Esophagus squamous epithelium (tissue), 5 donors: ENCODE measurements at places on chromosomes 1 and 21.

DNA sequence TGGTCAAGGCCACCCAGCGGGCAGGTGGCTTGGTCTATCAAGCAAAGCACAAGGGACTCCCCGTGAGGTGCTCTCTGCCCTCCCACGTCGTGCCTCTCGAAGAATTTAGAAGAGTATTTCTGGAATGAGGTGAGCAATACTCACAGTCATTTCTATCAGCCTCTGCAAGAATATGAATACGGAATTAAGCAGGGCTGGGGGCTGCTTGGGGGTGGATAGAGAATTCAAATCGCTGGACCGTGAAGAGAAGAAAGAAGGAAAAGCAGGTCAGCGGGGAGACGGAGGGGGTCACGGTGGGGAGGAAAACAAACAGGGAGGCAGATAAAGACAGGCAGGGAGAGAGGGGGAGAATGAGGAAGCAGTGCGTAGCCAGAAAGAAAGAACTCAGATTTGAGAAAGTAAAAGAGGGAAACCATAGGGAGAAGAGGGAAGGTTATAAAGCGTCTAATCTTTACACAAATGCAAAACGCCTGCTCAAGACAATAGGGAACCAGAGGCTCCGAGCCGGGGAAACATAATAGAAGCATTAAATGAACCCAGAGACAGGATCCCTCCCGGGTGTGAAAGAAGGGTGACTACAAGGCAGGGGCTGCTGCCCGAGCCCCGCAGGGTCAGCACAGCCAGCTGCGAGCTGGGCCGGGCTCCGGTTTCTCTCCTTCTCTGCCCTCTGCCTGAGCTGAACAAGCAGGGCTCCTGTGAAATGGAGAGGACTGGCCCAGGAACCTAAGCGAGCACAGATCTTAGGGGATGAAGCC is 2.1 kb upstream of the EDN2 start:
- no peak for DNase-seq

DNA sequence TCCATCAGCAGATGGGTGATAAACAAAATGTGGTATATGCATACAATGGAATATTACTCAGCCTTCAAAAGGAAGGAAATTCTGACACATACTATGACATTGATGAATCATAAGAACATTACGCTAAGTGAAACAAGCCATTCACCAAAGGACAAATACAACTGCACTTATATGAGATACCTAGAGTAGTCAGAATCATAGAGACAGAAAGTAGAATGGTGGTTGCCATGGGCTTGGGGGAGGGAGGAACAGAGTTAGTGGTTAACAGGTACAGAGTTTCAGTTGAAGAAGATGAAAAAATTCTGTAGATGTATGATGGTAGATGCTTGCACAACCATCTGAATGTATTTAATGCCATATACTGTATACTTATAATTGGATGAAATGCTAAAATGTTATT is 39.1 kb upstream of the KCNK2 start:
- no peak for DNase-seq

GRCh38 chr1:182380199-182380598 is 11.4 kb downstream of the GLUL start:
- no peak for DNase-seq

DNA sequence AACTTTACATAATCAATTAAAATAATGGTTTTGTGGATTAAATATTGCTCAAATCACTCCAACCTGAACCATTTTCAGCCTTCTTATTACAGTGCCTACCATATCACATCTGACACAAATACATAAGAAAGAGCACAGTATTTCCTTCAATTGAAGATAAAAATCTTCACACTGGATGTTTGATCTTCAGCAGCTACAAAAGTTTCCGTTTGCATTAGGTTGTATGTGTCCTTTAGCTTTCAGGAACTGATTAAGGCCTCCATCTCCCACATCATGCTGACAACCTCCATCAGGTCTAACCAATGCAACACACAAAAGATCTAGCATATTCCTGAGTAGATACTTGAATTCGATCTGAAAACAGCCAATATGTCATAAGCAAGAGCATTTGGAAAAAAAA is 195.1 kb upstream of the NR5A2 start:
- no peak for DNase-seq

GRCh38 chr21:25371841-25372425 is 235.3 kb downstream of the MRPL39 start:
- no peak for DNase-seq

DNA sequence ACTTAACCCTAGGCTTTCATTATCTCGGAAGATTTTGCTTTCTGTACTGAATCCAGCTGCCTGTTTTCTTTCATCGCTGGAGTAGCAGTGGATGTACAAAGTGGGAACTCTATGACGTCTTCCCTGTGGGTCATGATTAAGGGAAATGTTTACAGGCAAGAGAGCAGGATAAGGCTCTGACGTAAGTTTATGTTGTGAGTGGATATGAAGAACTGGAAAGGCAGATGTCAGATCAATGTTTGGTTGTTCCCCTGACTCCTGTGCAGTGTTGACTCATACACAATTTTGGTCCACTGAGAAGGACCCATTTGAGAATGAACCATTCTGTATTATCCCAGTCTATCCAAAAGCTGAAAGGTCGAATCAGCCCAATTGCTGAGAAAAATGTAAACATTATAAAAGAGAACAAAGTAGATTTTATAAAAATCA is 292.4 kb downstream of the GRIK1 start:
- no peak for DNase-seq

DNA sequence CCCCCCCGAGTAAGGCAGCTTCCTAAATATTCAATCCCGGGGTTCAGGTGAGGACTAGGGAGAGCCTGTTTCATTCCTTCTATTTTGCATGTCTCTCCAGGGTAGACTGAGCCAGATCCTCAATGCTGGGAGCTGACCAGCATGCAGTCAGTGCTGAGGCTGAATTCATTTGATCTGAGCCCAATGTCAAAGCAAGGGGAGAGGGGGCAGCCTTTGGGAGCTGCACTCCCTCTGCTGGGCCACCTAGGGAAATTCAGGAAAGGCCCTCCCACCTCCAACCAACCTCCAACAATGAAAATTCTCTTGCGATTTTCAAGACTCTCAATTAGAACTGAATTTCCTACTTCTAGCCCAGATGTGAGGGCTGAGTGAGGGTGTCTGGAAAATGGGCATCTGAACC is 371.2 kb downstream of the NPHP4 start:
- DNase-seq = no peak

DNA sequence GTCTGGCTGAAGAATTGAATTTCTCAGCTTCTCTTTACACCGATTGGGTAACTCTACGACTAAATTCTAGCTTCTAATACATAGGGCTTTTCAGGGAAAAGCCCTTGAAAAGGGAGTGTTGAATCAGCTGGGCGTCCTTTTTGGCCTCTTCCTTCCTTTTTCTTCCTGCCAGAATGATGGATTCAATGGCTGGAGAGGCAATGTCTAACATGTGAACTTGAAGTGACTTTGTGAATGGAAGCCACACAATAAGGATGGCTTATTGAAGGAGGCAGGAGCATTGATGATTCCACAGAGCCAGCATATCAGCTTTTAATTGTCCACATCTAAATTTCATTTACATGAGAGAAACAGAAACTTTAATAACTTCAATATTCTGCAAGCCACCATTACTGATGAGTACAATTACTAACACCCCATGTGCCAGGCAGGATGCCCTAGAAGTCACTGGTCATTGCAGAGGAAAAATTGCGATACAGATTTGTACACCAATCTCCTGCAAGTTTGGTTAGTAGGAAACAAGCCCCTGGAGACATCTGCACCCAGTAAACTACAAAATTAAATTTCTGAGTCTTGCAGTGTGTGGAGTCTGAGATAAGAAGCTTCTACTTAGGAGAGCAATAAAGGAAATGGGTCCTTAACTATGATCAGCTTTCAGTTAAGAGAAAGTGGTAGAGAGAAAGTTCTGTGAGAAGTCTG is 56.1 kb downstream of the STYXL2 start:
- no peak for DNase-seq

GRCh38 chr1:62386351-62387121 is 50.3 kb upstream of the USP1 start:
- no peak for DNase-seq

- DNase-seq = no peak
These were observed 11.6 kb downstream of the HCRTR1 start for GRCh38 chr1:31628931-31629556.

DNA sequence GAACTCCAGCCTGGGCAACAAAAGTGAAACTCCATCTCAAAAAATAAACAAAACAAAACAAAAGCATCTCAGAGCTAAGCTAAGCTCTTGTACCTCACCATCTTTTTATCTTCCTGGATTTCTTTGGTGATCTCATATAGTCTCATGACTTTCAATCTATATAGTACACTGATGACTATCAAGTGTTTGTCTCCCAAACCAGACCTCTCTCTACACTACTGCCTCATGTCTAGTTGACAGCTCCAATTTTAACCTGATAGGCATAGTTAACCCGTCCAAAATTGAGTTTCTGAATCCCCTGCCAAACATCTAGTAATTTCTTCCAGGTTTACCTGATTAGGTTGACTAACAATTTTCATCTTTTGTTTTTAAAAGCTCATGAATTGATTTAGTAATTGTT is 151.7 kb downstream of the COP1 start:
- DNase-seq = no peak

DNA sequence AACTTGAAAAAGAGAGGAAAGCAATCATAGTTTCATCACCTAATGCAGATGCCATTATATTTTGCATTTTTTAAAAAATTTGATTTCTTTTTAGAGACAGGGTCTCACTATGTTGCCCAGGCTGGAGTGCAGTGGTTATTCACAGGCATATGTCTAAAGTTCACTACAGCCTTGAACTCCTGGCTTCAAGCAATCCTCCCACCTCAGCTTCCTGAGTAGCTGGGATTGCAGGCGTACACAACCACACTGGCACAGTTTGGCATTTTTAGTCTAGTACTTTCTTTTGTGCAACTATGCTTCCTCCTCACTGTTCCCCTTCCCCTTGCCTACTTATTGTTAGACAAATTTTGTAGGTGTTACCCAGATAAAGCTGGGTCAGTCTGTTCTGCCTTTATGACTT is 18.0 kb downstream of the RHOU start:
- no peak for DNase-seq

GRCh38 chr1:26280333-26281042 is 602 bp downstream of the SH3BGRL3 start:
- no peak for DNase-seq

- no peak for DNase-seq
These were observed 170.3 kb downstream of the ZC3H11B start for GRCh38 chr1:219442611-219443061.

DNA sequence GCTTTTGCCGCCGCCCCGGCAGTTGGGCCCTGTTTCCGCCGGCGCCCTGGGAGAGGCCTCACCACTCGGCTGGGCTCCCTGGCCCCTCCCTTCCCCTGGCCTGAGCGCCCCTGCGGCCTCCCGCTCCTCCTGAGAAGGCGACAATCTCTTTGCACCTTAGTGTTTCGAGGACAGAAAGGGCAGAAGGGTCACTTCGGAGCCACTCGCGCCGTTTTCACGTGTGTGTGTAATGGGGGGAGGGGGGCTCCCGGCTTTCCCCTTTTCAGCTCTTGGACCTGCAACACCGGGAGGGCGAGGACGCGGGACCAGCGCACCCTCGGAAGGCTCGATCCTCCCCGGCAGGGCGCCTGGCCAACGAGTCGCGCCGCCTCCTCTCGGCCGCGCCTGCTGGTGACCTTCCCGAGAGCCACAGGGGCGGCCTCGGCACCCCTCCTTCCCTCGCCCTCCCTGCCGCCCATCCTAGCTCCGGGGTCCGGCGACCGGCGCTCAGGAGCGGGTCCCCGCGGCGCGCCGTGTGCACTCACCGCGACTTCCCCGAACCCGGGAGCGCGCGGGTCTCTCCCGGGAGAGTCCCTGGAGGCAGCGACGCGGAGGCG is 432 bp upstream of the SIM2 start:
- DNase-seq = no peak

DNA sequence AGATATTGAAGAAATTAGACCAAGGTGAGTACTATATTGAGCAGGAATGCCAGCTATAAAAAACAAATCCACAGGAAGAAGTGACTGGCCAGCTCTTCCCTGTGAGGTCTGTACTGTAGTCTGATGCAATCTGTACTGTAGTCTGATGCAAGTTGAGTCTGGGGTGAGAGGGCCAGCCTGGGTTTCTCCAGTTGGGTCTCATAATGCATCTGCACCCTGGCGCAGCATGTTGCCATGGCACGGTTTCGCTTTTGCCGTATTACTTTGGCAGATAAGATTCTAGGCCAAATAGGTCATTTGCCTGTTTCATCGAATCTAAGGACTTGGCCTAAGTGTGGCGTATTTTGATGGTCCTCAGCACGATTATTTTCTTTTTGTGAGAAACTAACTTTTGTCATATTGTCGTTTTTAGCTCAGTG is 24.4 kb upstream of the PGD start:
- no peak for DNase-seq

GRCh38 chr1:86858524-86859261 is 55.2 kb downstream of the SELENOF start:
- no peak for DNase-seq

- no peak for DNase-seq
These were observed 1.0 kb downstream of the DNAJB4 start for GRCh38 chr1:78005755-78006154.

DNA sequence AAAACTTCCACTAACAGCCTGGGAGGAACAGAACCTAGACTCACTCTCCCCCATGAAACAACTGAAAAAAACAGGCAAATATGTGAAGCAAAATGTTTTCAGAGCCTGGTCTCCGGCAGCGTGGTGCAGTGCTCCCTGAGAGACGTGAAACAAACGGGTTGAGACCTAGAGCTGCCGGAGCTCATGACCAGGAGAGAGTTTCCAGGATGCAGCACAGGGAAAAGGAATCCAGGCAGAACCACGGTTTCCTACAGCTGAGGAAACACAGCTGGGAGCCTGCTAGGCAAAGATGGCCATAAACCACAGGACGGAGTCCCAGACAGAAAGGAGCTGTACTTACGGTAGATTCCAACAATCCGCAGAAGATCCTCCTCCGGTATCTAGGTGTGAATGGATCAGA is 20.2 kb upstream of the SLC19A1 start:
- no peak for DNase-seq

DNA sequence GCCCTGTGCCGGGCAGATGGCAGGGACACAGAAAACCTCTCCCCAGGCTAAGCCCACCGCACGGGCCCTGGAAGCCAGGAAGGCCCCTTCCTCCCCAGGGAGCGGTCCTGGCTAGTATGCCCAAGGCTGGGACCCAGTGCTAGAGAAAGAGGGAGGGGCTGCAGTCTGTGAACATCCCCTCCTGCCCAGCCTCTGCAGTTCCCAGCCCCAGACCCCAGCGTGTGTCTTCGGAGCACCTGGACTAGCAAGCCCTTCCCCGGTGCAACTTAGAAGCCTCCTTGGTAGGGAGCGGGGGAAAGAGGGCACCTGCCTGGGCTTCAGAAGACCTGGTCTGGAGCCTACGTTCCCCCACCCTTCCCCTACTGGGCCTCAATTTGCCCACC is 2.1 kb downstream of the PLEKHG5 start:
- DNase-seq = no peak

GRCh38 chr1:40848530-40849189 is 13.5 kb downstream of the CITED4 start:
- DNase-seq = no peak
